ENCODE measurements at places on chromosomes 7 and 10. TPM values are rescaled to one million over a fixed set of nuclear protein-coding genes. Genes with fewer than 3 reads are reported as not detected.

- DNase-seq: no peak
- peaks cover 14% of the 10 kb centered on the region for H3K4me1 ChIP-seq
- H3K27ac ChIP-seq: no peak overlapping the region
- H3K4me3 ChIP-seq: no peak overlapping the region
Measured at GRCh38 chr10:91514787-91515186, 104.6 kb downstream of the HECTD2 start.

DNA sequence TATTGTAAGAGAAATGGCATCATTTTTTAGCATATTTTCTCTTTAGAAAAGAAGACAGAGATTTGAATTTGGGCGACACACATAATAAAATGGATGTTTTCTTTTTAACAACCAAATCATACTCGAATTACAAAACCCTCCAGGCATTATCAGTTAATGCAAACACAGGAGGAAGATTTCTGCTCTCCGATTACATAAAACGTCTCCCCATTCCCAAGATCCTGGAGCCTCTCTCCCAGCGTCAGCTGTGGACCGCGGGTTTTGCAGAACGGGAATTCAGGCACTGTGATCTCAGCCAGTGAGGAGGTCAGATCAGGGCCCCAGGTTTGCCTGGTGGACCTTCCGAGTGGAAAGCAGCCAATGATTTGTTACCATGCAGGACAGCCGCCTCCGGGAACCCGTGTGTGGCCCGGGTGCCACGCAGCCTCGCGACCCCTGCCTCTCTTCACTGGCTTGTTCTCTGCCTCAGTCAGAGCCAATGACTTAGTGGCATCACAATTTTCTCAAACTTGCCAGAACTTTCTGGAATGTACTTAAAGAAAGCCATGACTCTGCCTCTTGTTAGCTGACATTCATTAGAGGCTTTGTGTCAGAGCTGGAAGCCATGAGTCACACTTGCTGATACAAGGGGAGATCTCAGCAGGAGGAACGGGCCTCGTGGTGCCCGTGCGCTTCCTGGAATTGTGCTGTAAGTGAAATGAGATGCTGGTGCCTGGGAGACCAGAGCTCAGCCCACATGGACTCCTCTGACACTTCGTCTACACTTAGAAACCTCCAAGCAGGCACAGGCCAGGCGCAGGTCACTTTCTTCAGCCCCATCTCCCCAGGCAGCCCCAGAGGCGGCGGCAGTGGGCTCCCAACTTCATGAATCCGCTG, 246.1 kb downstream of the KLF6 start:
- no peaks in the 10 kb centered on the region for H3K36me3 ChIP-seq
- no peaks in the 10 kb centered on the region for H3K27me3 ChIP-seq
- DNase-seq: peak; percentile 96
- peaks cover 32% of the 10 kb centered on the region for H3K4me1 ChIP-seq
- peak overlapping the region; percentile 76 for H3K27ac ChIP-seq

The R3HCC1L gene
- 15.9 TPM for total RNA-seq

- no peaks in the 10 kb centered on the region for H3K36me3 ChIP-seq
- H3K4me1 ChIP-seq: peaks cover 42% of the 10 kb centered on the region
- H3K4me3 ChIP-seq: no peak overlapping the region
- no peaks in the 10 kb centered on the region for H3K27me3 ChIP-seq
- peak; percentile 79 for DNase-seq
Measured at GRCh38 chr7:142440219-142440905, 182.5 kb upstream of the PRSS58 start.

DNA sequence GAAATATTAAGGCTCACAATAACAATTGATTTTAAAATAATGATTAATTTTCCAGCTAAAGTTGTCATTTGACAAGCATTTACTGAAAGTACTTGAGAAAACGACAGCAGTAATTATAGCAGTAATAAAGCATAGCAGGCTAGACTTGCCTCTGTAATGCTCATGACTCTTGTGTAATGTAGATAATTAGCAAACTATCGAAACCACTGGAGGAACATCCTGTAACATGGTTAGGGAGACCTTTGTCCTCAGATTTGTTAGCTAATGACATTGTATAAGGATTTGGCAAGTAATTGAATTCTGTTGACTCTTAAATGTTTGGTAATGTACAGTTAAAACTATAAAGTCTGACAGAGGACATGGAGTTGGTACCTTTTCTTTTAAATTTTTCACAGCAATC, 24.8 kb downstream of the ARL4A start:
- H3K36me3 ChIP-seq: no peaks in the 10 kb centered on the region
- H3K27ac ChIP-seq: no peak overlapping the region
- no peak for DNase-seq

- H3K36me3 ChIP-seq: no peaks in the 10 kb centered on the region
- peaks cover 11% of the 10 kb centered on the region for H3K4me1 ChIP-seq
- DNase-seq: no peak
Measured at GRCh38 chr7:102305414-102306268, 19.0 kb downstream of the SH2B2 start.
